ENCODE measurements at places on chromosomes 7 and 10.

DNA sequence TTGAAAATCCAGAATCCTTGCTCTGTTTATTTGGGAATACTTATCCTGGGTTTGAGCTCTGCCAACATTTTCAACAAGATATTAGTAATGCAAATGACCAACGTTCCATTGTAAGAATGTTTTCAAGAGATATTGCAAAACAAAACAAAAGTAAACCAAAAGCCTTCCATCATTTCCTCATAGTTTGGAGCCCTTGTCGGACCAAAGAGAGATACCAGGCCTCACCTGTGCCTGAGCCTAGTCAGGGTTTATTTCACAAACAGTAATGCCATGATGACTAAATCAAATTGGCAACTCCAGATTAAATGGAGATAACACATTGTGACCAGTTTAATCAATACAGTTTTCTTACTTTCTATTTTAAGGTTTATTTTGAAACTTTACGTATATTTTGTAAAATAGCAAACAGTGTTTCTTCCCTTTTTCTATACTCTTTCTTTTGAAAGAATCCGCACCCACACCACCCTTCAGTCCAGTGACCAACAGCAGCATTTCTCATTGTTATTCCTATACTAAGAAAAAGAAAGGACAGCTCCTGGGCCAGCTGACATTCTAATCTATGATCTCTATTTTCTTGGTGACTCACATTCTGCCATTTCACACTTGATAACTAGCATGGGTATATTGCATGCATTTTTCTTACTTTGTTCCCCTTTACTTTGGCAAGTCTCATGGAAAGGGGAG is 168.5 kb upstream of the MEOX2 start:
- no peak for DNase-seq

GRCh38 chr10:125547010-125547650 is 135.8 kb downstream of the TEX36 start:
- no peak for DNase-seq

DNA sequence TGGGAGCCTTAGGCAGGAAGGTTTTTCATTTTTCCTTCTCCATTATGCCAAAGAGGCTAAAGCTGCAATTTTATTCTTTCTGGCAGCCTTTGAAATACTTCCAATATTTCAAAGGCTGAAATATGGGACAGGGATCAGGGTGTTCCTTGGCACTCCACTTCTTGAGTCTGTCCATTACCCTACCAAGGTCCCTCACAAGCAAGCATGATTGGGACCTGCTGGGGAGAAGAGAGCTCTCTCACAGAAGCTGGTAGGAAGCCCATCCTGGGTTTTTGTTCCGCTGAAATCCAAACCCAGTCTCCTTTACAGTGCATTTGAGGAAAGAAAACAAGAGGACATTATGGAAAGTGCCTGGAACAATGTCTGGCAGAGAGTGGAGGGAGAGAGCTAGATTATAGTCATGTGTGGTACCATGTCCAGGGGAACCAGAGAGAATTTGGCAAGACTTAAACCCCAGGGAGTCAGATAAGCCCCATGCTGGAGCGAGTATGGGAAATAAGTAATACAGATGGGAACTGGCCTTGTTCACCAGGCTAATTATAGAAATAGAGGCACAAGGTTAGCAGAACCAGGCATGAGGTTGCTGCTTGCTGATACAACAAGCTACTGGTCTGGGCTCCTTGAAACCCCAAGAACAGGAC is 104.7 kb downstream of the LSM5 start:
- no peak for DNase-seq

DNA sequence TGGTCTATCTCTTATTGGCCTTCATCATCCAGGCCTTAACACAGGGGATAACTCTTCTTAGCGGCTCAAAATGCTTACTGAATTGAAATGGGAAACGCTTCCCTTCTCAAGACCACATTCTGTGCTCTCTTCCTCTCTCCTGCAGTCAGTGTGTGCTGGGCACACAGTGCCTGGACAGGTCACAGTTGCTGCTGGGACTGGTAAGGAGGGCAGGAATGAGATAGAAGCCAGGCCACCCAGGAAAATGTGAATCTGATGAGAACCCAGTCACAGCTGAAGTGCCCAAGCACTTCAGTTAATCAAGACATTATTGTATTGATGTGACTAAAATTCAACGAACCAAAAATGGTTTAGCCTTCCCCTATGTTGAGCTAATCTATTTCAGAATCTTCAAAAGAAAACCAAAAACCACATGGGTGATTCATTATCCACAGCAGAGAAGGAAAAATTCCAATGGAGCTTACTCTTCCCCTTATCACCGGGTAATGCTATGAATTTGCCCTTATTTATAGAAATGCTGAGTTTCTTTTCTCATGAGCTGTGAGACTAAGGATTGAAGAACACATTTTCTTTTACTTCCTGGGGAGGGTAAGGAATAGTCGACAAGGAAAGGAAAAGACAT is 41.2 kb upstream of the PLPP4 start:
- DNase-seq, result no peak

GRCh38 chr10:96366508-96366907 is 7.7 kb upstream of the OPALIN start:
- DNase-seq, result no peak

- DNase-seq, result no peak
Measured at GRCh38 chr7:35258125-35258867, 4.4 kb upstream of the TBX20 start.

- DNase-seq, result no peak
Measured at GRCh38 chr7:195010-195829, 2.8 kb downstream of the FAM20C start.

DNA sequence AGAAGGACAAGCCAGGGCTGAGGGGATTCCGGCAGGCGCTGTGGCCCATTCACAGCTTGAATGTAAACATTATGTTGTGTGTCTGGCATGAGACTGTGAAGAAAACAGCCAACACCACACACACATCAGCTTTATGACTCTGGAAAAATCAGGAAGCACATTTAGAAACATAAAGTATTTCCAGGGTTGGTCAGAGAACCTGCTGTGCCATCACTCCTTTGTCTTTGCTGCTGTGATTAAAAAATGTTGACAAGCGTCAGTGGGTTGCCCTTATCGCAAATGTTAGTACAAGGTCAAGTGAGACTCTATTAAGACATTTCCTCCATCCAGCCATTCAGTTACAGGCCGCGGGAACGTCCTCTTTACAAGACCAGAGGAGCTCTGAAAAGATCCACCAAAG is 95.4 kb downstream of the TAX1BP1 start:
- DNase-seq, result no peak

DNA sequence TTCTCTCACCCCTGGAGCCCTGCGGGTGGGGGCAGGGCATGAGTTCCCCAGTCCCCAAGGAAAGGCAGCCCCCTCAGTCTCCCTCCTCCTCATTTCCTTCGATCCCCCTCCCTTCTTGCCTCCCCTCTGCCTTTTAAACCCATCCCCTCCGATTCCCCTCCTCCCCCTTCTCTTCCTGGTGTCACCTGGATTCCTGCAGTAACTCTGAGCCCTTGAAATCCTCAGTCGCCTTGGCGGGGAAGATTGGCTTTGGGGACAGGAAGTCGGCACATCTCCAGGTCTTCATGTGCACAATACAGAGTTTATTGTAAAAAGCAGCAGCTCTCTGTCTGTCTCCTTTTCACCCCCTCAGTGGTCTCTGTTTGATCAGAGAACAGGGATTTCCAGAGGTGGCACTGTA is 1.3 kb upstream of the MUC12 start:
- DNase-seq, result no peak

DNA sequence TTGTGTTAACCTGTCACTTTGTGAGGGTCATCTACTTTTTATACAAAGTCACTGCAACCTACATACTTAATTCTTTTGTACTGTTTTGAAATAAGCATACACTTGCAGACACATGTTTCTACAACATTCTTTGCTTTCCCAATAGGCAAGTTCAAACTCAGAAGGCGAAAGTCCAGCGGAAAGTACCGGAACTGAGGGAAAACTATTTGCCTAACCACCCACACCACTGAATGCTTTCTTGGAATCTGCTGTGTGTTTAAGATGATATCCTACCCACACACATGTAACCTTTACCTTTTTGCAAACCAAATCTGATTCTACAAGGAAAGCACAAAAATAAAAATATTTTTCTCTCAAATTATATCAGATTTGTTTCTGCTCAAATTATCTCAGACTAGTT is 139.4 kb upstream of the AGR3 start:
- no peak for DNase-seq

DNA sequence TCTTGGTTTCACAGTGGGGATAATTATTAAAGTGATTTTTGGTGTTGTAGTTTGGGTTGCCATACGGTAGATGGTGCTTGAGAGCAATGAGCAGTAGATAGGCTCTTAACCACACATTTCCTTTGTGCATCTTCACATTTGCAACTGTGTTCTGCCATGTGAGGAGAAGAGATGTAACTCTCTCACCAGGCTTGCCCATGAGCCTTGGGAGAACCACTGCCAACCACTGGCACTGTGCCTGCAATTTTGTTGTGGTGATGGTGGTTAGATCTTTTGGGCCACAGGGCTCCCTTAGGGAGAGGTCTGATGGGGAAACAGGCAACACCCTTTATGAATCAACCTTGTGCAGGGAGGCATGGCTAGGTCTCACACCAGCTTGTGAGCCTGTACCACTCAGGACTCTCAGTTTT is 204.3 kb downstream of the CCDC7 start:
- DNase-seq, result no peak

GRCh38 chr7:93562106-93562505 is 12.4 kb downstream of the CALCR start:
- no peak for DNase-seq

- no peak for DNase-seq
Measured at GRCh38 chr7:121026159-121026558, 37.6 kb downstream of the CPED1 start.

- no peak for DNase-seq
Measured at GRCh38 chr7:129790136-129790535, 162.6 kb downstream of the UBE2H start.

- DNase-seq, result no peak
Measured at GRCh38 chr7:133081119-133081598, 731 bp downstream of the CHCHD3 start.

DNA sequence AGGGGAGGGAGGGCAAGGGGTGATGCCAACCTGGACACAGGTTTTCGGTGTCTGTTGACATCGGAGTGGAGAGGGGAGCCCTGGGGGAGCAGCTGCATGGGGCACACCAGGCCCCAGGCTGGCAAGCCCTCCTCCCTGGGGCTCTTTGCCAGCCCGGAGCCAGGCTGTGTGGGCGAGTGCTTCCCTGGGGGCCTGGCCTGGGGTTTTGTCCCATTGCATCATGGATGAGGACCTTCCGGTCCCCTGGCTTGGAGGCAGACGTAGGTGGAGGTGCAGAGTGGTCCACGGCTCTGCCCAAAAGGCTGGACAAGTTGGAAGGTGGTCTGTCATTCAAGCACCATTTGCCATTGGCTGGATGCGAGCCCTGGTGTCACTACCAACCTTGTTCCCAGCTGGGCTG is 34.8 kb downstream of the ZMIZ1 start:
- DNase-seq, result no peak

GRCh38 chr10:125799451-125800182 is 23.4 kb downstream of the UROS start:
- no peak for DNase-seq

- no peak for DNase-seq
Measured at GRCh38 chr7:36283711-36284130, 105.9 kb upstream of the ANLN start.

GRCh38 chr10:44939691-44940401 is 19.8 kb upstream of the RASSF4 start:
- no peak for DNase-seq

DNA sequence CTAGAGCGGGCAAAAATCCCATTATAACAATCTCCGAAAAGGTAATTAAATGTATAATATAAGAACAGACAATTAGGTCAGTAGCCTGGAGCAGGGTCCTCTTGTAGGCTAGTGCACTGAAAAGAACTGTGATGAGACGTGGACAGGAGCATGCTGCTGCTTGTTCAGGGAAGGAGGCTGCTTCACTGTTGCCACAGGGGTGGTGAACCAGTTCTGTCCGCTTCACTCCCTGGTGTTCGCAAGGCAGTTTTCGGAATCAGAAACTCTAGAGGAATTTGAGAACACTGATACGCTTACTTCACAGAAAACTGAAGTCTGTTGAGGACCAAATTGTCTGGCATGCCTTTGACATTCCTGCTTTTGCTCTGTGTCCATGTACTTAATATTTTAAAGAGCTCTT is 17.4 kb downstream of the ZNRF2 start:
- DNase-seq, result no peak

DNA sequence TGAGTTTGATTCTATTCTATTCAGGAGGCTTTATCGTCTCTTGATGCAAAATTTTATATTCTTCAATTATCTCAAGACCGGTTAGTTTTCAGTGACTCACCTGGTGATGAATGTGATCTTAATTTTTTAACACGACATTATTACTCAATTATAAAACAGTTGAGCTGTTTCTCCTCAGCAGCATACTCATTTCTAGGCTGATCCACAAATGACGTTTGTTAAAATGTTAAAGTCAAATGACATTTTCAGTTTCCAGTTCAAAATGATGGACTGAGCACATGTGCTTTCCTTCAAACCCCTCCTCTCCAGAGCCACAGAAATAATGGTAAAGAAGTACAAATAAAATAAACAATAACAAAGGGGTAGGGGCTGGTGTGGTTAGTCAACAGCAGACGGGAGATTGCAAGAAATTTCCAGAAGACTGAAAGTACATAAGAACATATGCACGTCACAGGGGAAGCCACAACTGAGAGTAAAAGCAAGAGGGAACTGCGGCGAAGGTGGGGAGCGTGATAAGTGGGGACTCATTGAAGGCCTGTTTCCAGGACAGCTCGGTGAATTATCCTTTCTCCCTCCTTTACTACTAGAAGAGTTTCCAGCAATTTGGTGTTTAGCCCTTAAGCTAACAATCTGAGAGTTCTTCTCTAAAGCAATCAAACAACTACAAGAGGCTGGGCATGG is 10.9 kb downstream of the MACROH2A2 start:
- no peak for DNase-seq

DNA sequence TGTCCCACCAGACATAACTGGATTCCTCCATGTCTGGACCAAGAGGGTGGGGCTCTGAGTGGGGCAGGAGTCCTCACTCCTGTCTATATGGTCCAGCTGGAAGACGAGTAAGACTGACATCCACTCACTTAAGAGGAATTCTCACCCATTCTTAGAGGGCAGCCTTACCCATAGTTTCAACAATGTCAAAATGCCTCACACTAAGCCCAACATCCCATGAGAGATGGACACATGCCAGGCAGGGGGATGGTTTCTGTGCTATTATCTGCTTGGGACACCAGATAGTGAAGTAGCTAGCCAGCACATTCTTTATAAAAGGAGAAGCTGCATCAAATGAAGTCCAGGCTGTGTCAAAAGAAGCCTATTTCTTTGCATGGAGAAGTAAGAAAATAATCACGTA is 4.7 kb upstream of the LANCL2 start:
- no peak for DNase-seq

- DNase-seq, result no peak
Measured at GRCh38 chr7:106346678-106347217, 62.0 kb upstream of the NAMPT start.

- DNase-seq, result no peak
Measured at GRCh38 chr7:92613720-92614119, 23.5 kb upstream of the FAM133B start.

DNA sequence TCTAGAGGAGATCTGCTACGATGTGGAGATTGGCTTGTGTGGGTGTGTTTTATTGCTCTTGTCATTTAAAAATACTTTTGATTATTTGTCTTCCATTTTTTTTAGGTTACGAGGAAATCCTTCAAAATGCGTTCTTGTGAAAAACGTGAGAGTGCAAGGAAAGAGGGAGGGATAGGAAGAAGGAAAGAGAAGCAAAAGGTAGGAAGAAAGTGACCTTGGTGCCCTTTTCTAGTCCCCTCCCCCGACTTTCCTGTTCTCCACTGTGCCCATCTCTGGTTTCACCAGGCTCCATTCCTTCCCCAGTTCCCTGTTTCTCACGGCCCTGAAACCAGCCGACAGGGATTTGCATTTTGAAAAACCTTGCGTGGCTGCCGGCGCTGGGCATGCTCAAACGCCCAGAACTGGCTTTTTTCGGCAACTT is 506 bp upstream of the GNAI1 start:
- no peak for DNase-seq
